ENCODE measurements at places on chromosomes 13 and 19.

DNA sequence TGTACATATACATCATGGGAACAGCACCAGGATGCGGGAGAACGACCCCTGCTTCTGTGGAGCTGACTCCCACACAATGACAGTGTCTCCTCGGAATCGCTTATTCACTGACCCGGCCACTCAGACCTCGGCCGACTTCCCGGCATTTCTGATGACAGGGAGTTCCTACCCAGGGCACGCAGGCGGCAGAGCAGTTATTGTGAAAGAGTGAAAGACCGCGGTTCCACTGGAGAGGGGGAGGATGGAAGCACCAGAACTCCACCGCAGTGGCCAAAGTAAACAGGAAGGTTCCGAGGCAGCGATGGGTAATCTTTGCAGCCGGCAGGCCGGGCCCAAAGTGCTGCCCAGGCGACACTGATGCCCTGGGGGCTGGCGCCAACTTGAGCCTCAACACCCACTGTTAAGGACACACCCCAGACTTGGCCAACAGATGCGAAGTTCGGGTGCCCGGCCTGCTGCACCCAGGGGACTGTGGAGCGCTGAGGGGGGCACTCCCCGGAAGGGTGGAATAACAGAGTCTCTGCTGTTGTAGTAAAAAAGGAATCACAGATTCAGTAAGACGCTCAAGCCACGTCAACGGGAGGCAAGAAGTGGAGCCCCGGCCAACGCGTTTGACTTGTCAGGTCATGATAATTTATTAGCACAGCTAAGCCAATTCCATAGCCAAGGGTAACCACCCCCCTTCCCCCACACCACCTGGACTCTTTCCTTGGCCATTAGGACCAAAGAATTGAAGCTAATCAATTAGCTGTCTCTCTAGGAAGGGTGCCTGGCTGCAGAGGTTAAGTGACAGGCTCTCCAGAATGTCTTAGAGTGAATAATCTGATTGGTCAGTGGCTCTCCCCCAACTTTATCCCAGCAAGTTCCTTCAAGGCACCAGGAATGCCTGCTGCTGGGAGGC is 5.8 kb downstream of the MLLT1 start:
- DNase-seq = no peak

DNA sequence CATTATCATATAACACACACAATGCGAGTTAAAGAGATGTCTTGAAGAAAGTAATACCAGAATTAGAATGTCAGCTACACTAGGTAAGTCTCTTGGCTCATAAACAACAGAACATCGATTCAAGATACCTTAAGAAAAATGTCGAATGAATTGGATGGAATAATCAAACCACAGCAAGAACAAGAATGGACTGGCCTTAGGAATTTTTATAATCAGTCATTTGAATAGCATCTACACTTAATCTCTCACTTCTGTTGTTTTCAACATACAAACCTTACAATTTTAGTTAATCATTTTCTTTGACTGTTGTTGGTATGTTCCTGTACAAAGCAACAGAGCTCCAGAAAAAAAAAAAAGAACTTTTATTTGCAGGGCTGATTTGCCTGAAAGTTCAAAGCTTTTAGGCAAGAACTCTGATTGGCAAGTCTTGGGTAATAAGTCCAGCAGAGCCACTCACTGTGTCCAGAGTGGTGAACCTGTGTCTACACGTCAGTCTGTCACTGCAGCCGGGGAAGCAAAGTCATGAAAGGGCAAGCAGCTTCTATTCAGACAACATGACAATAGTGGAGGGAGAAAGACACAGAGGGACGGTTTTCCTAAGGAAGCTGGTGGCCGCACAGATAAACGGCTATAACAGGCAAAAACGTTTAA is 1026.1 kb upstream of the MIR17HG start:
- DNase-seq = no peak

GRCh38 chr19:46351241-46352041 is 4.6 kb downstream of the PPP5C start:
- DNase-seq = no peak

DNA sequence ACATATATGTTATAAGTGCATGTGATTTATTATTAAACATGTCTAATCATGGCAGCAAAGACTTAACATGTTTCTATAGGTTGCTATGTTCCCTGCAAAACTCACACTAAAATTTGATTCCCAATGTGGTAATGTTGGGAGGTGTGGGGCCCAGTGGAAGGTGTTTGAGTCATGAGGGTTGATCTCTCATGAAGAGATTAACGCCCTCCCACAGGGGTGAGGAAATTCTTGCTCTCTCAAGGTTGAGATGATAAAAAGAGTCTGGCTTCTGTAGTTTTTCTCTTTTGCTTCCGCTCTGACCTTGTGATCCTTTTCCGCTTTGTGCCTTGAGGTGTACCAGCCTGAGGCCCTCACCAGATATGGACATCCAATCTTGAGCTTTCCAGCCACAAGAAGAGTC is 737.5 kb upstream of the SLITRK5 start:
- no peak for DNase-seq

DNA sequence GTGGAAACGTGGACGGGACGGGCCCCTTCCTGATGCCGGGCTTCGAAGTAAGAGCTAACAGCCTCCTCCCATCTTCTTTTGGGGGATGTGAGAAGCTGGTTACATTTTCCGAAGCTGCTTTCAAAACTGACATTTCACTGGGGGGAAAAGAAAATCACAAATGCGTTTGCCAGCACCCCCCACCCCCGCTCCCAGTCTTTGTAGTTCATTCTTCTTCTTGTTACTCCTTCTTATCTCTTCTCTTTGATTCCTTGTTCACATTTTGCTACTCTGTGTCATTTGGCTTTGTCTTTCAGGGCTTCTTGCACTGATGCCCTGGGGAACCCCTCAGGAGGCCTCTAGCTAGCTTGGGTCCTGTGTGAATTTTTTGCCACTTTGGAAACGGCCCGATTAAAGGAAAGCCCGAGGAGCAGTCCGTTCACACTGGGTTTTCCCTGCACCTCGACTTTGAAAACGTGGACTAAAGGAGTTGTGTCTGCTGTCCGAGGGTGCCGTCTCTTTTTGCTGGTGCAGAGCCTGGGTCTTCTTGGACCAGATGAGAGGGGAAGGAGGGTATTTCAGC is 1.3 kb downstream of the CARM1 start:
- DNase-seq = peak; percentile 66

GRCh38 chr19:5046339-5047039 is 77.6 kb downstream of the KDM4B start:
- DNase-seq = no peak

DNA sequence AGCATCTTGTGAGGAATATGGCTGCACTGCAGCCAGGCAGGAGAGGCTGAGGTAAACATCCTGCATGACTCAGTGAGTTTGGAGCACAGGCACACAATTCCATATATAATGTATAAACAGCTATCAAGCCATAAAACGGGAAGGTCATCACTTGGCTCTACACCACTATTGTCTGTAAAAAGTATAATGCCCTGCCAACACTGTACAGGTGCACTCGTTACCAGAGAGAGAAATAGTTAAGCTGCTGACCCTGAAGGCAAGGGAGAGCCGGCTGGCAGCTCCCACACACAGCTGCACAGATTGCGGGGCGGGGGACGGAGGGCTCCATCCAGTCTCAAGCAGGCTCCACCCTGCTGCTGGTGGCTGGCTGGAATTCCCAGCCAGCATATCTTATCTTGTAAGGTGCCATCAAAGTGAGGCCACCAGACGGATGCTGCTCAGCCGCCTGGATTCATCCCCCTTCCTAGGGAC is 668.1 kb downstream of the SLITRK5 start:
- no peak for DNase-seq

DNA sequence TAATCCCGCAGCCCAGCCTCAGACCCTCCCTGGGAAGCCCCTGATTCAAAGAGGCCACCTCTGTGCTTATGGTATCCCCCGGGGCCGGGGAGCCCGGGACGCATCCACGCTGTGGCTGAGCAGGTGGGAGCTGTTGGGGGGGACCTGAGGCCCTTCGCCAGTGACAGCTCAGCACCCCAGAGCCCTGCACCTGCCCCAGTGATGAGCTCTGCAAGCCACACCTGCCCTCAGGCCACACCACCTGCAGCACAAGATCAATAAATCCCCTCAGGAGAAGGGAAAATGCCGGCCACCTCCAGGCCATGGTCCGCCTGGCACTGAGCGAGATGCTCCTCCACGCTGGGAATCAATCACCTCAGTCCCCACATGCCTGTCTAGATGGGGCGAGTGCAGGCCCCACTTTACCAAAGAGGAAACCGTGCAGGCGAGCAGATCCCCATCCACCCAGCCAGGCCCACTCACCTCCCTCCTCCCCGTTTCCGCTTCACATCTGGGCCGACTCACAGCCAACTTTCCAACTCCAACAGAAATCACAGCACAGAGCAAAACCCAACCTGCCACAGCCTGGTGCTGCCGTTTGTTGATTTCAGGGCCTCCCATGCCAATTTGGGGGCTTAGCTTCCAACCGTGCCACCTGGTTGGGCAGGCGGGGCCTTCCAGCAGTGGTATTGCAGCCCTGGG is 12.8 kb downstream of the MOB3A start:
- no peak for DNase-seq

DNA sequence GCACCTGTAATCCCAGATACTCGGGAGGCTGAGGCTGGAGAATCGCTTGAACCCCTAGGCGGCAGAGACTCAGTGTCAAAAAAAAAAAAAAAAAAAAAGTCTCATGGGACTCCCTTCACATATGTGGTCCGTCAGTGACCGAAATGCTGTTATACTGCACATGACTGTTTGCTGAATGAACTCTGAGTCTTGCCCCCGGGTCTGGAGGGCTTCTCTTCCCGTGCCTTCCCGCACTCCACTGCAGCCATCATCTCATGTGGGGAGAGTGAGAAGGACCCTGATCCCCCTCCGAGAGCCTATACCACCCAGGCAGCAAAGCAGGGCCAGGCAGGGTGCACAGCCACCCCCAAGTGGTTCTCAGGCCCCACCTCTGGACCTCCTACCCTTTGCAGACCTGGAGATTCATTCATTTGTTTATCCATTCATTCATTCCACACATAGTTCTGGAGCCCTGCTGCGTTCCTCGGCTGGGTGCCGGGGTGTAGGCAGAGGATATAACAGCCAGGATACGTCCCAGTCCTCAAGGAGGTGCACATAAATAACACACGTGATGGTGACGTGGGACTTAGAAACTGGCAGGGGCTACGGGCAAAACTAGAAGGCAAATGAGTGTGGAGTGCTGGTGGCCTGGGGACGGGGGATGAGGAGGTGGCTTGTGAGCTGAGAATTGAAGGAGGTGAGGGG is 14.2 kb downstream of the NDUFA11 start:
- DNase-seq = no peak

GRCh38 chr13:105087945-105088344 is 1447.5 kb downstream of the EFNB2 start:
- no peak for DNase-seq

- no peak for DNase-seq
These were observed 857.4 kb downstream of the EFNB2 start for GRCh38 chr13:105678072-105678471.

DNA sequence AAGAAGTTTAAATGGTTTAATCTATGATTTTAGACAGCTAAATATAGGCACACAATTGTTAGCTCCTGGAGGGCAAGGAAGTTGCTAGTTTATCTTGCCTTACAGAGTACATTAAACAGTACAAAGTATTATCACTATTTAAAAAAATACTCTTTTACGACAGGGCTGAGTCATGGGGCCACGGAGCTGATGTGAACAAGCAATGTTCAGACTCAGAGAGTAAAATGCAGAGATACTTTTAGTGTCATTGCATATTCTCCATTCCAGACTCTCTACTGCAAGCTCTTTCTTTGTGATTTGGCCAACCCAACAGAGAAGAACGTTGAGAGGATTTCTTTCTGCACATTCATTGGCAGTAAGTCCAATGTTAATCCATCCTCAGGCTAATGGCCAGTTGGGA is 352.4 kb downstream of the SPRY2 start:
- peak; percentile 15 for DNase-seq

DNA sequence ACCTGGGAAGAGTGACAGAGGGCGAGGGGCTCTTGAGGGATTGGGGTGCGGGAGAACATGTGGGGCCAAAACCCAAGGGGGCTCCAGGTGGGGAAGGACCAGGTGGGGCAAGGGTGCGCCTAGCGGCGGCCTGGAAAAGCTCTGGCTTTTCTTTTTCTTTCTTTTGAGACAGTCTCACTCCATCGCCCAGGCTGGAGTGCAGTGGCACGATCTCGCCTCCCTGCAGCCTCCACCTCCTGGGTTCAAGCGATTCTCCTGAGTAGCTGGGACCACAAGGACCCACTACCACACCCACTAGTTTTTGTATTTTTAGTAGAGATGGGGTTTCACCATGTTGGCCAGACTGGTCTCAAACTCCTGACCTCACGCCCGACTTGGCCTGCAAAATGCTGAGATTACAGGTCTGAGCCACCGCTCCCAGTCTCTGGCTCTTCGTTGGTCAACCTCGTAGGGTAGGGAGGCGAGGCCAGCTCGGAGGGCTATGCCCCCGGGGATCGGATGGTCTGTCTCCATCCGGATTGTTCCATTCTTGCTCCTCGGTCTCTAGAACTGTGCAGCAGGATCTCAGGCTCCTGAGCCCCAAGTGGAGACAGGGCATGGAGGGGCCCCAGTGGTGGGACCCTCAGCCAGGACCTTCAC is 3.7 kb downstream of the GADD45B start:
- DNase-seq = no peak

- DNase-seq = no peak
These were observed 29.9 kb downstream of the LAIR2 start for GRCh38 chr19:54532528-54532927.

DNA sequence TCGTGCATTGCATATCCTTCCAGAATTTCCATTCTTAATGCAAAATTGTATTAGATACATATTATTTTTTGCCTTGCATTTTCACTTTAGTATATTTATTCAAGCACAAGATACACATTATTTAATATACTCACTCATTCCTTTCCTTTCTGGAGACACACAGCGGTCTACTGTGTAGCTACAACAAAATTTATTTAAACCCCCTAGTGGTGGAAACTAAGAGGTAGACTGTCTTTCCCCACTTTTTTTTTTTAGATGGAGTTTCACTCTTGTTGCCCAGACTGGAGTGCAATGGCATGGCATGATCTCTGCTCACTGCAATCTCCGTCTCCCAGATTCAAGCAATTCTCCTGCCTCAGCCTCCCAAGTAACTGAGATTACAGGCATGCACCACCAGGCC is 2040.3 kb upstream of the PCDH20 start:
- DNase-seq = peak; percentile 7

DNA sequence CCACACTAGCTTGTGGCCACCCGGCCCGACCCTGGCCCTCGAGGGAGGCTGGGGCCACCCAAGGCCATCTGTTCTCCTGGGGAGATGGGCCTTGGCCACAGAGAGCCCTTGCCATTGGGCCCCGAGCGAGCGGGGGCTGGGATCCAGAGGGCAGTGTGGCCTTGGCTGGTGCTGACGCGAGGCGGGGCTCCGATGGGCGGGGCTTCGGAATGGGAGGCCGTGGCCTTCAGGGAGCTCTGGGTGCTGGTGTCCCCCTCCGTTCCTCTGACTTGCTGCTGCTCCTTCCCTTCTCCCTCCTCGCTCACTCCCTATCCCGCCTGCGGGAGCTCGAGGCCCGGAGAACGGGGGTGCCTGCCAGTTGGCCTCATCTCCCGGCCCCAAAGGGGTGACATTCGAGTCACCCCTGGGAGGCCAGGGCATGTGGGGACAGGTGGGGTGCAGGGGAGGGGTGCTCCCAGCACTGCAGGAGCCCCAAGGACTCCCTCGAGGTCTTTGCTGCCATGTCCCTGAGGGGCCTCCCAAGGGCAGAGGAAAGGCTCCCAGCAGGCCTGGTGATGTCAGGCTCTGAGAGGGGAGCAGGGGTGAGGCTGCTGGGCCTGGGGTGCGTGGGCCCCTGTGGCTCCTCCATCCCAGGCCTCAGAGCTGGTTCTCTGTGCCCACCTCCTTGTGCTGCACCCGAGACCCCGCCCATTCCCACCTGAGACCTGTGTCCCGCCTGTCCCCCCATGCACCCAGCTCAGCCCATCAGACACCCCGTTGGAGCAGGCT is 4.2 kb downstream of the NCLN start:
- no peak for DNase-seq

- no peak for DNase-seq
These were observed 235.8 kb upstream of the RFC3 start for GRCh38 chr13:33582121-33582520.
